ENCODE measurements at places on chromosomes 2 and 18.

- no peak for DNase-seq
These were observed 19.5 kb downstream of the TRAF3IP1 start for GRCh38 chr2:238339814-238340213.

GRCh38 chr2:132949108-132949507 lies 279.1 kb upstream of the LYPD1 start:
- DNase-seq, result no peak

GRCh38 chr2:24315669-24316068 lies 44.7 kb downstream of the ITSN2 start:
- no peak for DNase-seq

GRCh38 chr2:49131801-49132200 lies 22.5 kb downstream of the FSHR start:
- DNase-seq, result no peak

DNA sequence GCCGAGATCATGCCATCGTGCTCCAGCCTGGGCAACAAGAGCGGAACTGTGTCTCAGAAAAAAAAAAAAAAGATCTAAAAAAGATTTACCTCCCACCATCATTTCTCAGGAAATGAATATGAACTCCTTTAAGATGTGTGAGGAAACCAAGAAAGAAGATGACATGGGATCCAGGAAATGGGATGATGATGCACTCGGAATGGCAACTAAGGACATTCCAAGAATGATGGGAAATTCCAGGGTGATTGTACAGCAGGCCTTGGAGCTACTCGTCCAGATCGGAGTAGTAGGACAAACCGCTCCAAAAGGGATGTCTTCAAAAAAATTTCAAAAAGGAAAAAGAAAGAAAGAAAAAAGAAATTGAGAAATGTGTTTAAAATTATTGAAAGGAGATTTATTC lies 84.9 kb upstream of the PMAIP1 start:
- peak; percentile 69 for DNase-seq

- DNase-seq, result no peak
These were observed 9.0 kb downstream of the SP140L start for GRCh38 chr2:230335864-230336506.

GRCh38 chr18:79517341-79517740 lies 121.6 kb downstream of the NFATC1 start:
- no peak for DNase-seq

- no peak for DNase-seq
These were observed 364.1 kb downstream of the SS18 start for GRCh38 chr18:25726298-25726697.

DNA sequence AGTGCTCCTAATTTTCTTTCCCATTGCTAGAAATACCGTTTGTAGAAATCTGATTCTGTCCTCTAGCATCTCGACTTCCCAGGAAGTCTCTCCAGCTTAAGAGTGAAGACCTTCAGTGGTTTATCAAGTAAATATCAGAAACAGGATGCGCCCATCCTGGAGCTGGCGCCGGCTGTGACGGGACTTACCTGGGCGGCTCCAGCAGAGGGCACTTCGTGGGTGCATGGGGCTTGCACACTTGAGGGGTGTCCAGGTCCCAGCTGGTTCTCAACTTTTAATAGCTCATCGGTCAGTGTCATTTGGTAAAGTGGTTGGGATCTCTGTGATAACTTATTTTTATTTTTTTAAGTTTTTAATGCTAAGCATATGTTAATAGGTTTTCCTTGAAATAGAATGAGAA lies 167.0 kb upstream of the TPO start:
- no peak for DNase-seq

- DNase-seq, result peak; percentile 92
These were observed 187.5 kb downstream of the LTBP1 start for GRCh38 chr2:33134086-33134771.

- DNase-seq, result no peak
These were observed 27.2 kb downstream of the OXER1 start for GRCh38 chr2:42736598-42737322.

- DNase-seq, result no peak
These were observed 25.9 kb downstream of the GCG start for GRCh38 chr2:162126111-162126519.

DNA sequence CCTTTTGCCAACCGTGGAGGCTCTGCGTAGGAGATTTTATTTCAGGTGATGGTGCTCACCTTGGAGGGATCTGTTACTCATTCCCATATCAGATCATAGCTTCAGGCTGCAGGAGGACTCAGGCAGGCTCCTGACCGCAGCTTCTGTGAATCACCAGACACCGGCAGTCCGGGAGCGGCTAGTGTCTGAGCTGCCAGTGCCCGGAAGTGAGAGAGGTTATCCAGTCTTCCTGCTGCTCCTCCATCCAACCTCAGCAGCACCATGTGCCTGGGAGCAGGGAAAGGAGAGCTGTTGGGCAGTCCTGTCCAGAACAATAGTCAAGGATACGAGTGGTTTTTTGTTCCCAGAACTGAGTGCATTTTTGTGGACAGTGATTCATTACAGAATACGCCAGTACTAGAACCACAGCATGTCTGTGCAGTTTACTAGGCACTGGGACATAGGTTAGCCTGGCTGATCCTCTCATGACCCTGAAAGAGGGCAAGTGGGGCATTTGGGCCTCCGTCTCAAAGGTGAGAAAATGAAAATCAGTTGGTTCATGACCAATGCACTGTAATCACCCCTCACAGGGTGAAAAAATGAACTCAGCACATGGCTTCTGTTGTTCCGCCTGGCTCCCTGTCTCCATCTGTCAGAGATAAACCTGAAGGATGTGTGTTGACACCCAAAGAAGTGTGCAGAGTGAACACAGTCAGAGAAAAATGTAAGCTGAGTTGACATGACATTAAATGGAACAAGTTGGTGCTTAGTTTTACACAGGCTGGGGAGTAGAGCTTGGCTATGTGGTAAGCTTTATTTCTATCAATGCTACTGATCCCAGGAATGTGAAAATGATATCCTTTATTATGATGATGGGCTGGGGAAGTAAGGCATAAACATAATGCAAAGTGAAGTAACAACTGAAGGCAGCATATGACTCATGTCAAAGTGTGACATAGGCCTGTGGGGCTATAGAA lies 12.2 kb downstream of the FHOD3 start:
- DNase-seq, result peak; percentile 97

GRCh38 chr2:53188851-53189510 lies 578.6 kb upstream of the CHAC2 start:
- DNase-seq, result no peak

DNA sequence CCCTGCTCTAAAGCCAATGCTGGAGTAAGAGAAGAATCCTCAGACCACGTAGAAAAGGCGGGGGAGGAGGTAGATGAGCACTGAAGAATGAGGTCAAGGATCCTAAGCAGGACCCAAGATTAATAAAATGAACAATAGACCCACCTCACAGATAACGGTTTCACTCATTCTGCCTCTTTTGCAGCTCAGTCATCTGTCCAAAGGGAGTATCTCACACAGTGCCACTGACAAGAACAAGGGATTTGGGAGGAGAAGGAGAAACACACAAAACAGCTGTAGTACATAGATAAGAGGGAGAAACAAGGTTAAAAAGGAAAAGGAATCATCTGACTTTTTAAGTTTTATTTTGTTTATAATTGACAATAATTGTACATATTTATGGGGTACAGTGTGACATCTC lies 30.9 kb upstream of the SULT1C4 start:
- DNase-seq, result no peak
